NCI-H748 treated with DMSO at 0.1 percent for 48 hours (cell line): ENCODE measurements at places on chromosomes 5 and 9.

DNA sequence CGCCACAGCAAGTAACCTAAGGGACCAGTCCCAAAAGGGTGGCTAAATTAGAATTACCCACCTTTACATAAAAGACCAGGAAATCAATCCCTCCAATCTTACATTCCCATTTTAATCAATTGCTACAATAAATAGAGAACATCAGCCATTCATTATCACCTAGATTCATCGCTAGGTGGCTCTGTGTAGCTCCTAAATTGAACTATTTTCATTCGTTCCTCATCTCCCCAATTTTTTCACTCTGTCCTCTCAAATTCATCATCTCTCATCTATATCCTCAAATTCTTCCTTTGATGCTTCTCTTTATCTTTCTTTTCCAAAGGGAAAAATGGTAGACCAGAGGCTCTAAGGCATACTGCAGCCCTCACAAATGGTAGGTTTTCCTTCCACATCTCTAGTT, 108.2 kb upstream of the TNC start:
- no peak for DNase-seq

GRCh38 chr5:377326-377981, 55.9 kb downstream of the AHRR start:
- no peak for DNase-seq

GRCh38 chr5:96909435-96909834, 26.4 kb upstream of the LNPEP start:
- no peak for DNase-seq

GRCh38 chr5:54610197-54610944, 92.8 kb downstream of the SNX18 start:
- no peak for DNase-seq

DNA sequence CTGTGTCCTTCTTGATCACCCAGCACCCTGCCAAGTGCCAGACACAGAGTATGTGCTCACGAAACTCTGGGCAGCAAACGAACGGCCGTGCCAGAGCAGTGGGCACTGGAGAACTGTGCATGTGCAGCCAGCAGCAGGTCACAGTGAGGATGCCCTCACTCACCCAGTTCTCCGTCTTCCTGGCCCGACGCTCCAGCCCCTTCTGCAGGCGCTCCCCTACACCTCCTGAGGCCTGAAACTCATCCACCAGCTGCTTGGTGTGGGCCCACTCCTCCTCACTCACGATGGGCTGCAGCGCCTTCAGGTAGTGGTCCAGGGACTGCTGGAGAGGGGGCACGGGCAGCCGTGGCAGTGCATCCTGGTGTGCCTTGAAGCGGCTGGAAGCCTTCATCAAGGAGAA, 2.9 kb downstream of the CRAT start:
- DNase-seq, result no peak

DNA sequence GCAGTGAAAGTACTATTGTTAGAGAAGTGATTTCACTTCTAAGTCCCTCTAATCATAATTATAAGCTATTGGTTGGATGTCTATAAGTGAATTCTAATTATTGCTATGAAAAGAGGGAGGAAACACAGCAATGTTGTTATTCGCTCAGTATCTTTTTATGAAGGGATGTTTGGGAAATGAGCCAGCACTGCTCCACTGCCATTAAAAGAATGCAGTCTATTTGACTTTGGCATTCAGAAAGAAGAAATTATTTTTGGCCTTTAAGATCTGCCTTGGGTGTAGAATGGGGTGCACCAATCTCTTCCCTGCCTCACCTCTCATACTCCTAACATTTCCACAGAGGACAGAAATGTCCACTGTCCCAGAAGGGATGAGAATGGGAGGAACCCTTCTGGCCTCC, 332.0 kb downstream of the SPATA31D1 start:
- DNase-seq, result no peak

DNA sequence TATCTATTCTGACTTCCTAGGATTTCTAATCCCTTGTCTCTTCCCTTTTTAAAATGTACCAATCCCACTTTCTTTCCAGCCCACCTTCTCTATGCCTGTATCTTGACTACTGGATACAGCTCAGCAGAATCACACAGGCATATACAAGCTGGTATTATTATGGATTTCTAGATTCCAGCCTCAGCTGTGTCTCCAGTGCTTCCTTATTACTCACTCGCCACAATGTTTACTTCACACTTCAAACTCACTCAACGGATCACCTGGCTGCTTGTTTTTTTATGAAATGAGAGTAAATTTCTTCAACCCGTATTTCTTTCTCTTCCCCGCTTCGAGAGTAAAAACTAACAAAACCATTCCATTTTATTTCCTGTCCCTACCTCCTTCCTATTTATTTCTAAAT, 38.8 kb downstream of the CWC27 start:
- no peak for DNase-seq

DNA sequence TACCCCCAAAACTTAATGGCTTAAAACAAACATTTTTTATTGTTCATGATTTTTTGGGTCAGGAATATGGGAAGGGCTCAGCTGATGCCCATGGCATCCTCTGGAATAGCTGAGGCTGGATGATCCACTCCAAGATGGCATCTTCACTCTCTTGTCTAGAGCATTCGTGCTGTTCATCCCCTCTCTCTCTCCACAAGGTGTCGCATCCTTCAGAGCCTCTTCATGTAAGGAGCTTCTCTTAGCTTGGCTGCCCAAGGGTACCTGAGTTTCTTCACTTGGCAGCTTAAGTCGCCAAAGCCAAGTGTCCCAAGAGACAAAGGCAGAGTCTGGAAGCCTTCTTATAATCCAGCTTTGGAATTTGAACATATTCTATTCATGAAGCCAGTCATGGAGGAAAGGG, 294.7 kb downstream of the CHSY3 start:
- DNase-seq, result peak; percentile 20

- DNase-seq, result no peak
These were observed 2.2 kb downstream of the ABLIM3 start for GRCh38 chr5:149143470-149143869.

- DNase-seq, result no peak
These were observed 1.5 kb downstream of the NEK6 start for GRCh38 chr9:124259158-124259808.

- no peak for DNase-seq
These were observed 190.8 kb downstream of the MEF2C start for GRCh38 chr5:88691945-88692868.
